Stimulated activated naive CD8-positive, alpha-beta T cell treated with anti-CD3 and anti-CD28 coated beads, Interleukin-15, Interleukin-2, amounts not matched to agents 100 U/mL and 50 U/mL, for 24 hours (primary cell): ENCODE measurements at places on chromosomes 2 and 18.

DNA sequence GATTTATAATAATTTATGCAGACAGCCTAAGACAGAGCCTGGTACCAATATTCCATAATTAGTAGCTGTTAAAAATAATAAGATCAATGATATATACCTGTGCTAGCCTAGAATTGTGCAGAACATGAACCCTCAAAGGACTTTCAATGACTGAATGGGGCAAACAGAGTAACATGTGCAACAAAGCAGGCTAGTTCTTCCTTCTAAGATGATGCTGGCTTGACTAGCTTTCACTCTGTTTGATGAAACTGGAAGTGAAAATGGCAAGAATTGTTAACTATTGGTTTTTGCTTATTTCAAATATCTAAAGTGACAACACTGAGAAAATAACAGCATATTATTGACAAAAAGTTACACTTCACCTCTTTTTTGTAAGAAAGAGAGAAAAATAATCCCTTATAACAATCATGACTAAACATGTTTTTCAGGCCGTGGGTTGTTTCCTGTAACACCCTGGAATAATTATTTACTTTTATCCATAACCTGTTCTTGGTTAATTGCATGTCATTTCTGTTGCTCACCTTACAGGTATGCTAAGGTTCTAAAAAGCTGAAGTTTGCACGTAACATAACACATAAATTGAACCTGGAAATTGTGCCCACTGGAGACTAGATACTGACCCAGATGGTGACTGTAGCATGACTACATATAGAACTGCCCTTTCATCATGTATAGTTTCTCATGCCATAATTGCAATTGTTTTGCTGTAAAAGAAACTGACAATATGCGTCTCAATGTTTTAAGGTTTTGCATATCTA is 108.7 kb downstream of the C18orf54 start:
- DNase-seq = no peak

DNA sequence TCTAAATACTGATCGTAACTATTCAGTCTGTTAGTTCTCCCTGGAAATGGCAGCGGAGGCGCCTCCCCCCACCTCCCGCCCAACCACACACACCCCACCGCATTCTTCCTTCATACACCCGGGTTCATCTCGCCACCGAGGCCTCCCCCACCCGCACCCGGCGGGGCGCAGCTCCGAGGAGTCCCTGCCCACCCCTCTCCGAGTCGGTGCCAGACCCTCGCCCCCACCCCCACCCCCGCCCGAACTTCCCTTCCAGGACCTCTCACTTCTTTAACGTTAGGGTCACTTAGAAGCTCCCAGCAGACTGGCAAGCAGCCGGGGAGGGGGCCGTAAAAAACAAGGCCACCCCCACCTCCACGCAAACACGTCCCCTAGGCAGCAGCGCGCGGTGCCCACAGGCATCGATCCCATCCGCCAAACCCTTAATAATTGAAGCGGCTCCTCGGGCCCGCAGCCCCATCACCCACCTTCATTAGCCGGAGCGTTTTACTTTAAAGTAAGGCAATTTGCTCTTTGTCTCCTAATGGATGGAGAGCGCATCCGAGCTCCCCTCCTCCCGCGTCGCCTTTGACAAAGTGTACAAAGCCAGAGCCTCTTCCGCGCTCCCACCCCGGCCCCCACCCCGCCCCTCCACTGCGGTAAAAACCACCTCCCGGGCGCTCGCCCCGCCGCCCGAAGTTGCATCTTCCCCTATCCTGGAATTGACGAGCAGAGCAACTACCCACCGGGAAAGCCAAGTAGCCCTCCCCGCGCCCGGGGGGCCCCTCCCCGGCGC is 624 bp downstream of the ZNF516 start:
- peak; percentile 33 for DNase-seq

DNA sequence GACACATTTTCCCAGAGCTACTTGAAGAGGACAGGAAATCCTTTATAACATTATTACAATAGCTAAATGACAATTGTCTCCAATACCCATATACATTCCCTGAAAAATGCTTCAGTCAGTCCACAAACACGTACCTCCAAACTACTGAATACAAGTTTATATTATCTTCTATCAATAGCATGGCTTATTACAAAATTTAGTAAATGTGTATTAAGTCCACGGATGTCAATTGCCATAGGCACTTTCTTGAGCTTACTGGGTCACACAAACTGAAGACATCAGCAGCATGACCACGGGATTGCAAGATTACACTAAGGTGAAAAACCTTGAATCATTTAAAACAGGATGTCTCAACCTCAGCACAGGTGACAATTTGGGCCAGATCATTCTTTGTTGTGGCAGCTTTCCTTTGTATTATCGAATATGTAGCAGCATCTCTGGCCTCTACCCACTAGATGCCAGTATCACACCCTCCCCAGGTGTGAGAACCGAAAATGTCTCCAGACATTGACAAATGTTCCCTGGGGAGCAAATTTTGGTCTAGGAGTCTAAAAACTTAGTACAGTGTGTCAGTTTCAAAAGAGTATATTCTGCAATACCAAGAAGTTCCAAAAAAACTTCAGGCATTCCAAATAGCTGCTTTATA is 1.4 kb downstream of the MBD2 start:
- DNase-seq = peak; percentile 30

- DNase-seq = peak; percentile 14
Measured at GRCh38 chr2:134718023-134718816, 580 bp downstream of the TMEM163 start.

DNA sequence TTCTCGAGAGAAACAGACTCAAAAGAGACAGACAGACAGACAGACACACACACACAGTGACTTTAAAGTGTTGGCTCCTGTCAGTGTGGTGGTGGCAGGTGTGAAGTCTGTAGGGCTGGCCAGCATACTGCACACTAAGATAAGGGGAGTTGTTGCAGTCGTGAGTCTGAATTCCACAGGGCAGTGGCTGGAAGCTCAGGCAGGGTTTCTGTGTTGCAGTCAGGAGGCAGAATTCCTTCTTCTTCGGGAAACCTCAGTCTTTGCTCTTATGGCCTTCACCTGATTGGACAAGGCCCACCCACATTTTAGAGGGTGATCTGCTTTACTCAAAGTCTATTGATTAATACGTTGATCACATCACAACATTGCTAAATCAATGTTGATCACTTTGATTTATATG is 478.4 kb upstream of the HS6ST1 start:
- DNase-seq = no peak

DNA sequence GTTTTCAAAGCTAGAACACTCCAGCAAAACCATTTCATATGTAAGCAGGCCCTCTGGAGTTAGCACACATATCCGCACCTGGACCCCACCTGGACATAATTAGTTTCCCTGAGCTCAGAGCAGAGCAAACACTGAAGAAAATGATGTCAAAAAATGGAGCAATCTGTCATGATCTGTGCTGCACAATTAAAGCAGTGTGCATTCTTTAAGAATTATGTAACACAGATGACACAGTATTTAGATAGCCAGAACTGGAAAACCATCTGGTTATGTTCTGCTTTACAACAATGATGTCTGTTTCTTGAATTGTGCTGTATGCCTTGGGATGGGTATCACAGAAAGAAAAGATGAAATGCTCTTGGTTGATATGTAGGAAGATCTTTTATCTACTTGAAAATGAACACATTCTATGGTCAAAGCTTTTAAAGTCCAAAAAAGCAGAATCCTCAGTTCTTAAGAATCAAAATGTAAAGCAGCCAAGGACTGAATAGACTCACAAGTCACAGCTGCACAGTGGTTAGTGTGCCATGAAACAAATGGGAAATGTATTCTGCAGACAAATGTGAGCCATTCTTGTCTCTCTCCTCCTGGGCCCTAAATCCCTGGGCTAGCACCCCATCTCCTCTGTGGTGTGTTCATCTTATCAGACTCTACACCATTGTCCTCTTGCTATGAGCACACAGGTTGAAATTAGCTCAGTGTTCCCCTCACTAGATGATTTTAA is 36.8 kb downstream of the HRH4 start:
- no peak for DNase-seq

- DNase-seq = no peak
Measured at GRCh38 chr2:44277541-44277940, 2.3 kb downstream of the SLC3A1 start.

DNA sequence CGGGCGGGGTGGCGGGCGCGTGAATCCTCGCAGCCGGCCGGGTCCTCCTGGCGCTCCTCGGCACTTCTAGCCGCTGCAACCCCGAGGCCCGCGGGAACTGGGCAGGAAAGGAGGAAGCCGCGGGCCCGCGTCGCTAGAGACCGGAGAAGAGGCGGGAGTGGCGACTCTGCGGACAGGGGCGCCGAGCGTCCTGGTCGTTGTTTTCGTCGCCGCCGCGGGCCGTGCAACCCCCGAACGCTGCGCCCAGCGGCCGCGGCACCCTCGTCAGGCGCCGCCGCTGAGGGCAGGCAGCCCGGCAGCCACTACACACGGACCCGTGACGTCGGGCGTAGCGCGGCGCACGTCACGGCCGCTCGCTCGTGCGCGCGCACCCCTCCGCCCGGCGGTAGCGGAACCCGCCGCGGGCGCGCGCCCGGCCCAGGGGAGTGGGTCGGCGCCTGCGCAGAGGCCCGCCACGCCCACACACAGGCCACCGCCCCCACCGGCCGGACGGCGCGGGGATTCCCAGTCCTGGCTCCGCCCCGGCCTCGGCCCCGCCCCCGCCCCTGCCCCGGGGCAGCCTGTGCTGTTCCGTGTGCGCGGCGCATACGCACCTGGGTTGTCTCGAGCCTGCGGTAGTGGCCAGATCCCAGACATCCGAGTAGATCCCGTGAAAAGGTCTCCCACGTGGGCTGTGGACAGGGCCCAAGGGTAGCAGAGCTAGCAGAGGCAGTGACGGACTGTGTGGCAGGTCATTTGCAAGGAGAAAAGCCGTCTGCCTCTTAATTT is at the start of gene MAP3K2:
TSS of gene MAP3K2 (minus strand) at position 321 of the 768 bp plus-strand sequence. CDS start 44,846 bp downstream, outside the sequence.
- DNase-seq = peak; percentile 97

DNA sequence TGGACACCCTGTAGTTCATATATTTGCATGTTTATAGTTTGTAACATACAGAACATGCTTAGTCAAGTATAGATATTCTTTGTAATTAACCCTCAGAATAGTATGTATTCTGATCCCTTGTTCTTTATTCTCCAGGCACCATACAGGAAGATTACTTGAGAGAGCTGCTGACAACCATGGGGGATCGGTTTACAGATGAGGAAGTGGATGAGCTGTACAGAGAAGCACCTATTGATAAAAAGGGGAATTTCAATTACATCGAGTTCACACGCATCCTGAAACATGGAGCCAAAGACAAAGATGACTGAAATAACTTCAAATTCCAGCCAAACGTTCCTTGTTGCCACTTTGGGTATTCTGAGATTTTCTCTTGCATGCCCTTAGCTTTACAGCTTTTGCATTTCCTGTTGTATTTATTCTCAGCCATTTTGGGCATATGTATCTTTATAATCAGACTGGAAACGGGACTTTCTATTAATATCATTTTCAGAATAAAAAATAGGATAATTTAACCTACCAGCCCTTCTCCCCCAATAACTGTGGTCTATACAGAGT is 6.2 kb upstream of the MYL12B start:
- DNase-seq = no peak

DNA sequence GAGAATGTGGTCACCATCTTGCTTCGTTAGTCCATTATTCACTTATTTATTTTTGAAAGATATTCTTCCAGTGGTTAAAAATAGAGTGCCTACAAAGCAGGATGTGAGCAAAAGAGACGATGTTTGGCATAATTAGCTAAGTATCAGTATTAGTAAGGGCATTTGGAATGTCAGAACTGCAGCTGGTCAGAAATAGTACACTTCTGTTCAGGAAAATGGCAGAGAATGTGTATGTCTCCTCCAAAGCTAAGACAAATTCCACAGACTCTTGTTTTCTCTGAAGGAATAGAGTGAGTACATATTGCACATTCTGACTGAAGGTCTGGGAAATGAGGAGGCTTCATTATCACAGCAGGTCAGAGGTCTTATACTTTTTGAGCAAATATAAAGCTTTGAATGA is 209.0 kb downstream of the L3MBTL4 start:
- no peak for DNase-seq

DNA sequence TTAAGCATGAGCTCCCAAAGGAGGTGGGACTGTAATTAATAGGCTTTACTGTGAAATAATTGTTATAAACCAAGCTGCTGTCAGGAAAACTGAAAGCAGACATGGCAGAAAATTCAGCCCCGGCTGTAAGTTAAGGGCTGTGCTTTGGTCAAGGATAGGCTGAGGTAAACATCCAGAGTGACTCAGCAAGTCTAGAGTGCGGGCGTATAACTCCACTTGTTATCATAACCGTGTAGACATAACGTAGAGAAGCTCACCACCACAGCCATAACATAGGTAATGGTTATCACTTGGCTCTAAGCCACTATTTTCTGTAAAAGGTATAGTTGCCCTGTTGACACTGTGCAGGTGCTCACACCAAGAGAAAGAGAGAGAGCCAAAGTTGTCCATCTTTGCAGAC is 316.8 kb downstream of the DCDC2C start:
- DNase-seq = no peak

GRCh38 chr2:222255090-222255489 is 43.7 kb downstream of the PAX3 start:
- DNase-seq = no peak

GRCh38 chr2:52222128-52222527 is 1190.2 kb upstream of the NRXN1 start:
- DNase-seq = no peak

GRCh38 chr18:68865021-68865420 is 67.1 kb downstream of the CCDC102B start:
- no peak for DNase-seq

DNA sequence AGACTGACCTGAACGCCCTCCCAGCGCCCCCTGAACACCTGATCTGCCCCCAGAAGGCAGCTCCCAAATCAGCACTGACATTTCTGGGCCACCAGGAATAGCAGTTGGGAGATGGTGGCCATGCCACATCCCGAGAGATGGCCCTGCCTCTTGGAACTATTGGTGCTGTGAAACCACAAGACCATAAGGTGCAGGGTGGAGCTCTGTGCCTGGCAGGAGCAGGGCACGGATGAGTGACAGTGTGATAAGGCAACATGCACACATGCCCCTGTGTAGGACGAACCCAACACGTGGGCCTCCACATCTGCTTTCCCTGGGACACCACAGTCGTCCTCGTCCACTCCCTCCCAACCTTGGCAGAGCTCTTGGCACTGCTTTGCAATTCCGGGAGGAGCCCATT is 26.9 kb downstream of the ANO7 start:
- no peak for DNase-seq

- no peak for DNase-seq
Measured at GRCh38 chr2:24855726-24856125, 62.5 kb downstream of the CENPO start.

GRCh38 chr2:175007510-175007909 is 2.3 kb upstream of the CHN1 start:
- DNase-seq = no peak

DNA sequence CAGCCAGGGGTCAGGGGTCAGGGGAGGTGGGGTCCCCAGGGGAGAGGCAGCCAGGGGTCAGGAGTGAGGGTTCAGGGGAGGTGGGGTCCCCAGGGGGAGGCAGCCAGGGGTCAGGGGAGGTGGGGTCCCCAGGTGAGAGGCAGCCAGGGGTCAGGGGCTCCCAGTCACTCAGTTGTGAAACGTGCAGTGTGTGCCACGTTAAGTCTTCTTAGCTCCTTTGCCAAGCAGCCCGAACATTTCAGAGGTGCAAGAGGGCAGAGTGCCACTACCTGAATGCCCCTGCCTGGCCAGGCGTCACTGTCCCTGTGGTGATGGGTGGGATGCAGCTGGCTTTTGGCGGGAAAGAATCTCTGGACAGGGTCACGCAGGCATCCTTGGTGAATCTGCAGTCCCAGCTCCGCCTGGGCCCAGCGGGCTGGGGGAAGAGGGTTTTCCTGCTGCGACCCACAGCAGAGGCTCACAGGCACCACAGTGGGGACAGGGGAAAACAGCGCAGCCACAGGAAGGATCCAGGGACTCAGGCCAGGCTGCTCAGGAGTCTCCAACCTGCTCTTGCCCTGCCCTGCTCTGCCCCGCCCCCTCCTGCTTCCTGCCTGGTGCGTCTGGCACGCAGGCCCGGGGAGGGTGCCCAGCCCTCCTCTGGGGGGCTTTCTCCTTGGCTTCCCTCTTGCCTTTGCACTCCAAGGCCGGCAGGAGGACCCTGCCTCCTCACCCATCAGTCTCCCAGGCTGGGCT is 188.3 kb downstream of the TWIST2 start:
- no peak for DNase-seq
